ENCODE measurements at places on chromosomes 13 and 19.

DNA sequence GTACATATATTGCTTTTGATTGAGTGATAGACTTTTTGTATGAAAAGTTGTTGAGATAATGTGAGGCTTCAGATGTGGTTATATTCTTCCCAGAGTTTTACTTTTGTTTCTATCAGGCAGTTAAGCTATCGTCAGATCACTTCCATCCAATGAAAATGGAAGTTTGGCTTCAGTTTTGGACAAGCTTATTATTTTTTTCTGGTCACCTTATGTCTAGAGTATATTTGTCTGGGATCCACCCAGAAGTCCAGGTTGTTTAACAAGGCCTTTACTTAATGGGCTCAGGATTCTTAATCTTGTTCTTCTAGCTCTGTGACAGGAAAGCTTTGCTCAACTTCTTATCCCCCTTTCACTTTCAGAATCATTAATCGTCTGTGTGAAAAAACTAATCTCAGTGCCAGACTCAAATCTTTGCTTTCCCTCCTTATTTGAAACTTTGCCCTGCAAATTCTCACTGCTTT is 150.9 kb downstream of the PDS5B start:
- no peak for DNase-seq

GRCh38 chr19:51729781-51730180 is 6.0 kb upstream of the HAS1 start:
- no peak for DNase-seq

GRCh38 chr13:111850976-111851375 is 216.0 kb upstream of the SOX1 start:
- DNase-seq = no peak

GRCh38 chr19:38134540-38135149 is 89.4 kb downstream of the DPF1 start:
- no peak for DNase-seq

GRCh38 chr13:105170438-105170837 is 1365.0 kb downstream of the EFNB2 start:
- DNase-seq = no peak

GRCh38 chr13:109568339-109568818 is 218.0 kb downstream of the IRS2 start:
- no peak for DNase-seq

GRCh38 chr13:109779074-109779473 is 7.3 kb downstream of the IRS2 start:
- no peak for DNase-seq

GRCh38 chr13:47831265-47831664 is 169.8 kb downstream of the SUCLA2 start:
- DNase-seq = no peak

GRCh38 chr19:13122275-13122878 is 4.3 kb downstream of the NACC1 start:
- DNase-seq = no peak

Measured in esophagus squamous epithelium (tissue), 5 donors.